HepG2 (cell line): ENCODE measurements at places on chromosomes 7 and 10.

GRCh38 chr10:132957981-132958882, 15.9 kb upstream of the CFAP46 start:
- no peak for DNase-seq
- no peak overlapping the region for H3K4me3 ChIP-seq
- no peaks in the 10 kb centered on the region for H3K36me3 ChIP-seq
- peaks cover 6% of the 10 kb centered on the region for H3K4me1 ChIP-seq

- peaks cover 11% of the 10 kb centered on the region; the same call in 1 of the 3 replicates for H3K27me3 ChIP-seq
- H3K4me1 ChIP-seq = no peaks in the 10 kb centered on the region
- no peak overlapping the region for H3K4me3 ChIP-seq
- DNase-seq = no peak
- no peak overlapping the region for H3K27ac ChIP-seq
- no peaks in the 10 kb centered on the region for H3K36me3 ChIP-seq
These were observed 4.6 kb upstream of the SCIN start for GRCh38 chr7:12565873-12566272.

DNA sequence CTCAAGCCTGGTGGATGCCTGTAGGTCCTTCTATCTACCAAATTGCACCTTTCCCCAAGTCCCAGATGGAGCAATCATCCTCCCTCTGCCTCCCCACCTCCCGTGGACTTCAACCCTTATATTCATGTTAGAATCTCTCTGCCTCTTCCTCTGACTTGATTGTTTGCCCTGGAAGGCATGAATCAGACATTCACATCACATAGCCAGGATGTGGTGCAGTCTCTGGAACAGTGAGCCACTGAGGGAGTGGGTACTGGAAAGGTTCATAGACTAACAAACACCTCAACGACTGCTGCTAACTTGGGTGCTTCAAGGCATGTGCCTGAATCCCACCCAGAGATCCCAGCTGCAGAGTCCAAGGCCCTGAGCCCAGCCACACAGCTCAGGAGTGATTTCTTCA, 494.0 kb downstream of the TNS3 start:
- no peak for DNase-seq
- no peaks in the 10 kb centered on the region for H3K36me3 ChIP-seq
- no peak overlapping the region for H3K27ac ChIP-seq
- H3K27me3 ChIP-seq = 0 out of 3 replicates have a peak, but pooled peaks cover 9% of the 10 kb centered on the region
- H3K4me3 ChIP-seq = no peak overlapping the region

DNA sequence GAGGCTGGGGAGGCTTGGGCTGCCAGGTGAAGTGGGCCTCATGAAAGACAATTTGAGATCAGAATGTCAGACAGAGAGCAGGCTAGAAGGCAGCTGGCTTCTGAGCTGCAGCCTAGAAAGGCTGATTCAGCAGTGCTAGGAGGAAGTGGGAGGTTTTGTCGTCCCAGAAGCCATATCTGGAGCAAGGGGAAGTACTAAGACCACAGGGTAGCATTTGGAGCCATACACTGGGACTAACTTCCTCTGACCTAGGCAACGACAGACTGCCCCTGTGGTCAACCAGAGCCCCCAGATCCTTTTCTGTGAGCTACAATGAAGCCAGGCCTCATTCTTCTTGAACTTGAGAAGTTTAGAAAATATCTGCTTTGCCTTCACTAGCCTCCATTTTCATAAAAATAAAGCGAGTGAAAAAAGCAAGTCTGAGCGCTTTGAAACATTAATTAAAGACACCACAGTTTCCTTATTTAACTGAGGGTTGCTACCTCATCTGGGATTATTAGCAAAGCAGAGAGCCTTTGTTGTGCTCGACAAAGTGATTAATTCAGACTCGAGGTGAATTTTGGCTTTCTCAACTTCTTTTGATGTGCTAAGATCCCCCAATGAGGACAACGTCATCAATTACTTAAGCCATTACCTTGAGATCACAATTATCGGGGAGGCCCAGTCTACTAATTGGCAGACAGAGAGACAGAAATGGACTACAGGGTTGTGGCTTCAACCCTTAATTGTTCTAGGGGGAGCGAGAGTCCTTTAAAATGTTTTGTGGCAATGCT, 26.6 kb downstream of the TBXAS1 start:
- H3K4me1 ChIP-seq = peaks cover 44% of the 10 kb centered on the region
- no peak overlapping the region for H3K4me3 ChIP-seq
- no peaks in the 10 kb centered on the region for H3K27me3 ChIP-seq
- H3K36me3 ChIP-seq = no peaks in the 10 kb centered on the region
- H3K27ac ChIP-seq = no peak overlapping the region

- H3K36me3 ChIP-seq = peaks cover 4% of the 10 kb centered on the region; the same call in 1 of the 3 replicates
- no peak overlapping the region for H3K4me3 ChIP-seq
- no peaks in the 10 kb centered on the region for H3K27me3 ChIP-seq
- peaks cover 40% of the 10 kb centered on the region for H3K4me1 ChIP-seq
These were observed 14.2 kb downstream of the DDX56 start for GRCh38 chr7:44559485-44559884.

DNA sequence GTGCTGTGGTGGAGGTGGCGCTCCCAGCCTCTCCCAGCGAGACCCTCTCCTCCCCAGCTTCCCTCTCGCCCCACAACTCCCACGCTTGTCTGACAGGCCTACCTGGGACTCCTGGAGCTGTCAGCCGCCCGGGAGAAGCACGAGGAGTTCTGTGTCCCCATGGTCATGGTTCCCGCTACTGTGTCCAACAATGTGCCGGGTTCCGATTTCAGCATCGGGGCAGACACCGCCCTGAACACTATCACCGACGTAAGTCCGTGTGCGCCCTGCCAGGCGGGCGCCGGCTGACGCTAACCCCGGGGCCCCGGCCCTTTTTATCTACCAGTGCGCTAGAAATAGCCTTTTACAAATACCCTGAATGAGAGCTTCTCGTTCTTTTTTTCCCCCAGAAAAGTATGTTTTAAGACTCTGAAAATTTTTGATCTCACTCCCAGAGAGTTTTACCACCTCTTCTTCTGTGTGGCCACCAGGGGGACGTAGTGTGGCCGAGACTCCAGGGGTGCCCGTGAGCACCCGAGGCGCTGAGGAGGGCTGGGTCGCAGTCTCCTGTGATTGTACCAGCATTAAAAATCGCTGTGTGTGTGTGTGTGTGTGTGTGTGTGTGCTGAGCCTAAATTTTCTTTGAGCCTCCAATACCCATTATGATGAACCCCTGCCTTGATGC, 52.6 kb downstream of the PFKP start:
- no peaks in the 10 kb centered on the region for H3K4me1 ChIP-seq
- H3K27ac ChIP-seq = no peak overlapping the region
- no peak overlapping the region for H3K4me3 ChIP-seq
- DNase-seq = no peak
- no peaks in the 10 kb centered on the region; the same call in 2 of the 3 replicates for H3K36me3 ChIP-seq

DNA sequence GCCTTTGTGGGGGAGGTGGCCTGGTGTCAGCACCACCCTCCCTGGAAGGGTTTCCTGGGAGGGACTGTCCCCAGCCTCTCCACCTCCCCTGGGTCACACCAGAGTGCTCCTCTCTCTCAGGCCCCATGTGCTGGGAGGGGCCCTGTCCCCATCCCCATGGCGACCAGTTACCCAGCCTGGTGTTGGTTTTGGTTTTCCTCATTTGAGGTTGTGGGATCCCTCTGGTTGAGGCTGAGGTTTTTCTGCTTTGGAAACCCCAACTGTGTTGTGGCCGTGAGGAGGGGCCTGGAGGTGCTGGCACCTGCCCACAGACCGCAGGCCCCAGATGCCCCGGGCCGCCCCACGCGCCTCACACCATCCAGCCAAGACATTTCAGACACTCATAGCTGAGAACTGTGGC, 106.3 kb downstream of the GRK5 start:
- H3K36me3 ChIP-seq = no peaks in the 10 kb centered on the region
- no peak for DNase-seq
- no peak overlapping the region for H3K4me3 ChIP-seq
- no peaks in the 10 kb centered on the region for H3K27me3 ChIP-seq

- no peak overlapping the region for H3K4me3 ChIP-seq
- peaks cover 68% of the 10 kb centered on the region for H3K4me1 ChIP-seq
- DNase-seq = no peak
- no peaks in the 10 kb centered on the region for H3K36me3 ChIP-seq
These were observed 18.4 kb downstream of the SPOCK2 start for GRCh38 chr10:72069751-72070526.

DNA sequence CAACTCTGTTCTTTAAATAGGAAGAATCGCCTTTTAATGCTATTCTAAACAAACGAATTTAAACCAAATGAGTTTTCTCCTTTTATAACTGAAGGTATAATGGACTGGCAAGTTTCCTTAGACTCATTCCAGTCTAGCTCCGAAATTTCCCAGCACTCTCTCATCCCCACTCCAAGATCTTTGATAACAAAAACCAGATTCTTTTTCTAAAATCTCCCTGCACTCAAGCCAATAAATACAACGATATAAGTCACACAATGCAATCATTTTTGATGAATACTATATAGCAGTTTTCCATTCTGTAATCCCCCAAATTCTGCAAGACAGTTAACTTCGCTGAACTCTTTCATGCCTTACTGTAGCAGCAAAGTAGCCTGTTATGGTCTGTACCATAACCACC, 1.9 kb downstream of the OGA start:
- no peaks in the 10 kb centered on the region for H3K27me3 ChIP-seq
- peak overlapping the region; percentile 16 for H3K27ac ChIP-seq
- peaks cover 2% of the 10 kb centered on the region for H3K36me3 ChIP-seq
- H3K4me3 ChIP-seq = peak overlapping the region; percentile 95
- peaks cover 36% of the 10 kb centered on the region for H3K4me1 ChIP-seq

DNA sequence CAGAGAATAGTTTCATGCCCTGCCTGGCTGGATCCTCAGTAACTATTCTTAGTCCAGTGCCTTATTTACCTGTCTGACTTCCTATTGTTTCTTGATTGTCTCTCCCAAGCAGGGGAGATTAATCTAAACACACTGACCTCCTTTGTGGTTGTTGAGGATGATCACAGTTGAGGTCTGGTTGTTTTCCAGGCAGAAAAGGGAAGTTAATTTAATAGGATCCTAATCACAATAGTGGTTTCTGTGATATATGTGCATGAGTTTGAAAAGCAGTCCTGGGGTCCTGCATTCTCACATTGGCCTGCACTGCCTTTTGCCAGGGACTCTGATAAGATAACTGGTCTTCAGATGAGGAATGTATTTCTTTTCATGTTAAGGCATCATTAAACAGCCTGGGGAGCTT, 130.1 kb downstream of the SND1 start:
- H3K36me3 ChIP-seq = peaks cover 15% of the 10 kb centered on the region; the same call in 2 of the 3 replicates
- H3K27me3 ChIP-seq = no peaks in the 10 kb centered on the region
- no peak overlapping the region for H3K27ac ChIP-seq

GRCh38 chr10:88066876-88067275, 203.5 kb downstream of the PTEN start:
- DNase-seq = no peak
- no peaks in the 10 kb centered on the region for H3K27me3 ChIP-seq
- no peak overlapping the region for H3K4me3 ChIP-seq
- H3K27ac ChIP-seq = no peak overlapping the region

DNA sequence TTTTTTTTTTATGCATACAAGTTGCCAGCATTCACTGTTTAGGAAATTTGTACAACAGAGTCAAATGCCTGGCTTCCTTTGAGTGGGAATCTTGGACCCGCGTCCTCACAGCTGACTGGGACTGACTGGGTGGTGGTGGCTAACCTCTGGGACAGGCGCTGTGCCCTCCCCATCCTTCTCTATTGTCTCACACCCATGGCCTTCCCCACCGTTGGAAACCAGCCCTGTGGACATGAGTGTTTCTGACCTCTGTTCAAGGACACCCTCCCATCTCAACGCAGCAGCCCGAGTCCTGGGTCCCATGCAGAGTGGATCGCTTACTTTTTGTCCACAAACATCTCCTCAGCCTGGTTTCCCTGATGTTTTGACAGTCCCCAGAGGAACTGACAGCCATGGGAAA, 125.1 kb upstream of the PPIF start:
- DNase-seq = no peak
- no peak overlapping the region for H3K4me3 ChIP-seq
- H3K27ac ChIP-seq = no peak overlapping the region
- H3K27me3 ChIP-seq = no peaks in the 10 kb centered on the region
- peaks cover 83% of the 10 kb centered on the region for H3K36me3 ChIP-seq

DNA sequence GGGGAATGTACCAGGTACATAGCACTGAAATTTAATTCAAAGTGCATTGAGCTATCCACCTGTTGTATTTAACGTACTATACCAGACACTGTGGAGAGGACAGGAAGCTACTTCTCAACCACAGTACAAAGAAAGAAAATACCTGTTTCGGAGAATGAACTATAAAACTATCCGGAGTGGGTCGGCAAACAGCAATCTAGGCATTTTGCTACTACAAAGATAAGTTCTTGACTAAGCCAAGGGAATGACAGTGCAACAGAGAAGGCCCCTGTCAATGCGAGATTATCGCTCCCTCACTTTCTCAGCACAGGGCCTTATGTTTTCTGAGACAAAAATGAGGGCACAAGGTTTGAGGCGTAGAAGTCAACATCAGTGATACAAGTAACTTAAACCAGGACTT, 27.4 kb downstream of the SFMBT2 start:
- H3K36me3 ChIP-seq = no peaks in the 10 kb centered on the region
- H3K4me1 ChIP-seq = no peaks in the 10 kb centered on the region
- no peak overlapping the region for H3K27ac ChIP-seq
- no peak overlapping the region for H3K4me3 ChIP-seq

DNA sequence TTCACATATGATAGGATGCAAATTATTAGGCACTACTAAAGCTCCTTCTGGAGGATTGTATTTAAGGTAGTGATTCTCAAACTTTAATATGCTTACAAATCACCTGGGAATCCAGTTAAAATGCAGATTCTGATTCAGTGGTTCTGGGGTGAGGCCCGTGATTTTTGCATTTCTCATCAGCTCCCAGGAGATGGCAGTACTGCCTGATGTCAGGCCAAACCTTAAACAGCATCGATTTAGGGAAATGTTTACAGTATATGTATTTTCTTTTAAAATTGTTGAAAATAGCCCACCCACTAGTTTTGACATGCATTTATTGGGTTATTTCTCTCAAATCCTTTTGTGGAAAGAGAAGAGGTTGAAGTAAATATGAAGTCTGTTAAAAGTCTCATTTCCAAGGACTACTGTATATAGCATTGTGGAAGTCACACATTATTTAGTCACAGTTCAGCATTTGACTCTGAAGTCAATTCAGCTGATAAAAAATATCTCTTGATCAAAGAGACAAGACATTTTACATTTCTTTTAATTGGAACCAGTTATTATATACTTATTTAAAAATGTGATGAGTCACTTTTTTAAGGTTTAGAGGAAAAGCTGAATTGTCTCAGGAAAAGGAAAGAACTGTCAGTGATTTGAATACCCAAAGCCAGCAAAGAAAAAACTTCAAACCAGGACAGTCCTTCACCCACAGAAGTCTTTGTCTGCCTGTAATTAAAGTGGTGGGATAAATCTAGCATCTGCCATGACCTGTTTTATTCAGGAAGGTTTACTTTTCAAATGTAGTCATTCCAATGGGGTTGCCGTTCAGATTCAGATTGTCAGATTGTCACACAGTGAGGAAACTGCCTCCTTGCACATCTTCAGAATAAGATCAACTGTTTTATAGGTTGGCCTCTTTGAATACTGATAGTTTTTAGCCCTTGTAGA, 21.1 kb upstream of the HBP1 start:
- no peak overlapping the region for H3K4me3 ChIP-seq
- peak; percentile 18 for DNase-seq
- H3K4me1 ChIP-seq = no peaks in the 10 kb centered on the region
- no peaks in the 10 kb centered on the region for H3K36me3 ChIP-seq
- no peaks in the 10 kb centered on the region for H3K27me3 ChIP-seq
